ENCODE measurements at places on chromosomes 4 and X.

- no peak for DNase-seq
Measured at GRCh38 chr4:112257098-112257497, 25.5 kb downstream of the AP1AR start.

DNA sequence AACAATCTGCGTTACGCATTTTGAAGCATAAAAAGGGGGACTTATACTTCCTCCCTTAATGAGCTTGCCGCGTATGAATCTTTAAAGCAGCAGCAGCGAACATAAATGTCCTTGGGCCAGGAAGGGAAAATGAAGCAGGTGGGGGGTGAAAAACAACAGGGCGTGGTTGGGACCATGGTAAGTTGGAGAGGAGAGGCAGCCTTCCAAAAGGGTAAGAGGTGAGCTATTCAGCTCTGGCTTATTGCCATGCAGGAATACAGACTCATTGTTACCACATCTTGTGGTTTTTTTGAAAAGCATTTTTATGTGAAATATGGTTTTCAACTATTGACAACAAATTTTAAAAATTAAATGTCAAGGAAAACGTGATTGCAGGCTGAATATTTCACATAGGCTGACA, 710.7 kb upstream of the FAM241A start:
- no peak for DNase-seq

DNA sequence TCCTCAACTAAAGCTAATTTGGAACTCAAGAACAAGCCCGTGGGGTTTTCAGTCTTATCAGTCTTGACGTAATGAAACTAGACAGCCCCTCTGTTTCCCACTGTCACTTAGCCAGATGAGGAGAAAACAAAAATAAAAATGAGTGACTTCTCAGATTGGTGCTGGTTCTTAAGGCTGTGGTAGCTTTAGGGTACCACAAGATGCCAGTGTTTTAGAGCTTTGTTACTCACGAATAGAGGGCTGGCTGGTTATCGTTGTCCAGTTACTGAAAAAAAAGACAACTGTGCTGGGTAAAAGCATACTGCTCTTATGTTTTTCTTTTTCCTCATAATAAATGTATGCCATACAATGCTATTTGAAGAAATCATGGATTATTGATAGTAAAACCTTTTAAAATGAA, 796.7 kb downstream of the RAPGEF2 start:
- DNase-seq, result no peak

GRCh38 chrX:19578956-19579355, 63.6 kb upstream of the MAP3K15 start:
- no peak for DNase-seq

- DNase-seq, result no peak
Measured at GRCh38 chr4:97159625-97160024, 983.7 kb downstream of the STPG2 start.
